ENCODE measurements at places on chromosomes 3 and 15.

DNA sequence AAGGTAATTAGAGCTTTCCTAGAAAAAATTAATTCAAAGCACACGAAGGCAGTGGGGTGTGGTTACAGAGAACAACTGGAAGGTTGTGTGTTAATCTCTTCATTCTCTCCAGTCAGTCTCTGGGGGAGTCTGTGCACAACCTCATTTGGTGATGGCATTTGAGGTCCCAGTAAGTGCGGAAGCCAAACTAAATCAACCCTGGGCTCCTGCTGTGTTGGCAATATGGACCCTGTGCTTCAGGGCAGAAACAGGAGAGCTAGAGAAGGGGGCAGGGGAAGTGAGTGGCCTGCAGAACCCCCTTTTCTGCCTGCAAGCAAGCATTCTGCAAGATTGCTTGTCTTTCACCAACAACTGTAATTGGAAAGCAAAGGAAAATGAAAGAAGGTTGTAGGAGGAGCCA, 195.9 kb upstream of the ST8SIA2 start:
- DNase-seq: no peak

- no peak for DNase-seq
These were observed 921.1 kb downstream of the ROBO1 start for GRCh38 chr3:78846718-78847117.

- DNase-seq: no peak
These were observed 39.0 kb upstream of the UBE3A start for GRCh38 chr15:25477816-25478215.

- no peak for DNase-seq
These were observed 763 bp upstream of the CNTN6 start for GRCh38 chr3:1092061-1092460.

GRCh38 chr3:107600780-107601179, 78.0 kb downstream of the BBX start:
- no peak for DNase-seq

GRCh38 chr15:22799902-22800301, 13.5 kb downstream of the NIPA1 start:
- no peak for DNase-seq

DNA sequence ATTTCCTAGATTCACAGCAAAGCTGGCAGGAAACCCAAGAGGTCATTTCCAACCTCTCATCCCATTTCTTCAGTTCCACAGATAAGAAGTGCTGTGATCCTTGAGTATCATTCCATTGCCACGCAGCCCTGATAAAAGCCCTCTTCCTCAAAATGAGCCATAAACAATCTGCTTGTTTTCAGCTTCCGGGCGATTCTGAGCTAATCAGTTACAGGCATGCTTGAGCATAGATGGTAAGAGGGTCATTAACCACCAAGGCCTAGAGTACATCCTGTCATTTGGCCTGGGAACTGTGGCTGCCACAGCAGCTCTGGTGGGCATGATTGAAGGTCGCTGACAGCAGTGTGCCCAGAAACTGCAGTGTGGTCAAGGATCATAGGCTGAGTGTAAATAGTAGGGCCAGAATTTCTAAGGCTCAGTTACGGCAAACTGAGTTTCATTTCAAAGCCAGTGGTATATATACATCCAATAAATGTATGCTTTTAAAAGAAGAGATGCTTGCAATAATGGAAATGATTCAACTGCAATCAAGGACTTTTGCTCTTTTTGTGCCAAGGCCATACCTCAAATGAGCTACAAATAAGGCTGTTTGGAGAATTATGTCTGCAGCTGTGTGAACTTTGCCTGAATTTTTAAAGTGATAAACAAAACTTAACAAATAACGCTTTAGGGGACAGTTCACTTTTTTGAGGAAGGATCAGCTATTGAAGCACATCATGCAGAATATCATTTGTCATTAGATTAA, 47.3 kb downstream of the P3H2 start:
- DNase-seq: no peak

DNA sequence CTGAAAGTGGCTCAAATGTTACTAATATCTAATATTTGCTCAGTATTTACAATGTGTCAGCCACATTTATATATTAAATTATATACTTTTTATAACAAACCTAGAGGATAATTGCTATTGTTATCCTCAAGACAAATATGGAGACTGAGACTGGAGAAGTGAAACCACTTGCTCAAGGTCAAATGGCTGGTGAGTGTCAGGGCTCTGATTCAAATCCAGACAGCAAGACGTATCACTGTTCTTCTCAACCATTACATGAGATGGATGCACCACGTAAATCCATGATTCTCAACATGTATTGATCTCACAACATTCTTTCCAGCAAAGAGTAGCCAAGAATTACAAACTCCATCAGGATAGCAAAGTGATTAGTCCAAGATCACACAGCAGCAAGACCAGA, 53.8 kb upstream of the CPB1 start:
- DNase-seq: no peak

- DNase-seq: no peak
These were observed 6.8 kb upstream of the ZNF280D start for GRCh38 chr15:56739964-56740640.
